ENCODE measurements at places on chromosomes 7 and 10.

GRCh38 chr7:45581271-45581780 is 7.2 kb downstream of the ADCY1 start:
- no peak for DNase-seq

DNA sequence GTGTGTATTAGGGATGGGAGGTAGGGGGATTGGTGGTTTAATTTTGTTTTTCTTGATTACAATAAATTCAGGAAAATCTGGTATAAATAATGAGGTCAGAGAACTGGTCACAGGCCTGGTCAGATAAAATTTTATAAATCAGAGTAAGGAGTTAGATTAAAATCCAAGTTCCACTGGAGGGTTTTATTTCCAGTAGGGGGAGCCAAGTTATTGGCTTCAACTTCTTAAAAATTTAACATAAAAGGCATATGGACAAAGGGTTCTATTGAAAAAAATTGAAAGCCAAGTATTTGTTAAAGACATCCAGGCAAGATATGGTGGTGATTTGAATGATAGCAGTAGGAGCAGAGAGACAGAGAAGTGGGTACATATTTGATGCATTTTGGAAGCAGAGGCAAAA is 763.3 kb downstream of the SORCS1 start:
- no peak for DNase-seq

- DNase-seq = no peak
These were observed 106.5 kb upstream of the SEMA3C start for GRCh38 chr7:81025360-81025759.

DNA sequence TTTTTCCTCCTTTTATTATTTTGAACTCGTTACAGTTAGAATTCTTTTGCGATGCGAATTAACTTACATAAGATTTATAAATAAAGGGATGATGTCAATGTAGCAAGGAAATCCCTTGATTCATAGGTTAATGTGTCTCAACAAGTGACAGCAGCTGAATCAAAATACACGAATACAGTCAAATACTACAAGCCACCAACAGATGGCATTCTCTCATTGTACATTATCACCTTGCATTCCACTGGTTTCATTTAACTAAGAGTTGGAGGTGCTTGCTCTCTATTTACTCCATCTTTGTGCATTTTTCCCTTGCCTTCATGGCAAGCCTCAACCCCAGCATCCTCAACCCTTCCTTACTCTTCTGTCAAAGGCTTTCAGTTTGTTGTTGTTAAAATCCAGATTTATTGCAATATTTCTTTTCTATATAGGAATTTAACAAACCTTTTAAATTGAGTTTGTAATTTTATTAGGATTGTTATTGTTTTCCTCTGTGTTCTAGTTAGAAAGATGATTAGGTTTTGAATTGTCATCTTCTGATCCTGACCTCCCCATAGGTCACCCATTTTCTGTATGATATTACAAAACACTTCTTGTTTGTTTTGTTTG is 78.3 kb downstream of the SLC25A40 start:
- DNase-seq = peak; percentile 3

- no peak for DNase-seq
These were observed 6.4 kb downstream of the MYL10 start for GRCh38 chr7:101622609-101623173.

- no peak for DNase-seq
These were observed 31.2 kb downstream of the WDR86 start for GRCh38 chr7:151378496-151379192.

- DNase-seq = no peak
These were observed 38.3 kb downstream of the JAKMIP3 start for GRCh38 chr10:132104062-132104461.

All from amniotic stem cell (primary cell).